ENCODE measurements at places on chromosomes 12 and 14. TPM values are rescaled to one million over a fixed set of nuclear protein-coding genes. Genes with fewer than 3 reads are reported as not detected.

PZP gene
- not detected for total RNA-seq

SYNDIG1L gene
- not detected for total RNA-seq

SYT1 gene
- 2.0 TPM for total RNA-seq

SLC25A21 gene
- total RNA-seq, result 0.57 TPM

CAPRIN2 gene
- total RNA-seq, result 30.4 TPM

FAM181A gene
- total RNA-seq, result not detected

KSR2 gene
- not detected for total RNA-seq

TAS2R42 gene
- total RNA-seq, result not detected

EML5 gene
- total RNA-seq, result under 0.01 TPM

TGFB3 gene
- total RNA-seq, result 12.2 TPM

CLEC4A gene
- 0.28 TPM for total RNA-seq

NKX2-1 gene
- not detected for total RNA-seq

NFE2 gene
- 0.28 TPM for total RNA-seq

IL26 gene
- not detected for total RNA-seq

Measured in smooth muscle cell of bladder (primary cell).